ENCODE measurements at places on chromosomes 5 and 9.

GRCh38 chr5:103573411-103573810 lies 10.8 kb upstream of the NUDT12 start:
- no peak for DNase-seq

DNA sequence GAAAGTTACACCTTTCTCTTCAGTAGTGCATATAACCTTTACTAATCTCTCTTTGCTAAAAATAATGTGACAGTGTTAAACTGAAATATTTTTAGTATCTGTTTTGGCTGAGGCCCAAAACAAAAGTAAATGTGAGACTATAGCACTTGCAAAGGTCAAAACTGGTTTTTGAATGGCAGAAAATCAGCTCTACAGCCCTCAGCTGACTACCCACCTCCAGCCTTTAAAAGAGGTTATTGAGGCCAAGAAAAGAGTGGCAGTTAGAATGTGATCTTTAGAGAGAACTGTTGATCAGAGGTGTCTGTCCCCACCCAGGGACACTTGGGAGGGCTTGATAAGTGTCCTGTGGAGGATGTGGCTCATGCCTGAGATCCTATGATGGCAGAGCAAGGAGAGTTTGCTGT lies 30.9 kb downstream of the PRKACG start:
- no peak for DNase-seq

- DNase-seq = no peak
Measured at GRCh38 chr5:169006842-169007790, 293.8 kb downstream of the SLIT3 start.

DNA sequence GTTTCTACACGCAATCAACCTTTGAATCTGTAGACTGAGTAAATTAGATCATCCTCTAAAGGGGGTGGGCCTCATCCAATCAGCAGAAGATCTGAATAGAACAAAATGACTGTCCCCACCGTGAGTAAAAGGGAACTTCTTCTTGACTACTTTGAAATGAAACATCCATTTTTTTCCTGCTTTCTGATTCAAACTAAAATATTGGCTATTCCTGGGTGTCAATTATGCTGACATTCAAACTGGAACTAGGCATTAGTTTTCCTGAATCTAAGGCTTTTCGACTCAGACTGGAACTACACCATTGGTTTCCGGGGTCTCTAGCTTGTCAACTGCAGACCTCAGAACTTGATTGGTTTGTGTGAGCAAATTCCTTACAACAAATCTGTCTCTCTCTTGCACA lies 772.2 kb upstream of the CDH10 start:
- no peak for DNase-seq

GRCh38 chr9:27276193-27277030 lies 20.5 kb downstream of the EQTN start:
- DNase-seq = peak; percentile 38

DNA sequence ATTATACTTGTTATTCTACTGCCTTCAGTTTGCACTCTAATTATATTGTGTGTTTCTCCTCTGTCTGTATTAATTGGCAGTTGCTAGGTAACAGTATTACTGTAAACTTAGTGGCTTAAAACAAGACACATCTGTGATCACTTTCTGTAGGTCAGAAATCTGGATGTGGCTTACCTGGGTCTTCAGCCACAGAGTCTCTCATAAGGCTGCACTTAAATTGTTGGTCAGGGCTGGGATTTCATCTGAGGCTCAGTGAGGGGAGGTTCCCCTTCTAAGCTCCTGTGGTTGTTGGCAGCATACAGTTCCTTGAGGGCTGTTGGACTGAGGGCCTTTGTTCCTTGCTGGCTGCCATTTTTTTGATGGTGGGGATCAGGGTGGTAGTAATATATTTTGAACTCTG lies 68.8 kb downstream of the SLC44A1 start:
- no peak for DNase-seq

DNA sequence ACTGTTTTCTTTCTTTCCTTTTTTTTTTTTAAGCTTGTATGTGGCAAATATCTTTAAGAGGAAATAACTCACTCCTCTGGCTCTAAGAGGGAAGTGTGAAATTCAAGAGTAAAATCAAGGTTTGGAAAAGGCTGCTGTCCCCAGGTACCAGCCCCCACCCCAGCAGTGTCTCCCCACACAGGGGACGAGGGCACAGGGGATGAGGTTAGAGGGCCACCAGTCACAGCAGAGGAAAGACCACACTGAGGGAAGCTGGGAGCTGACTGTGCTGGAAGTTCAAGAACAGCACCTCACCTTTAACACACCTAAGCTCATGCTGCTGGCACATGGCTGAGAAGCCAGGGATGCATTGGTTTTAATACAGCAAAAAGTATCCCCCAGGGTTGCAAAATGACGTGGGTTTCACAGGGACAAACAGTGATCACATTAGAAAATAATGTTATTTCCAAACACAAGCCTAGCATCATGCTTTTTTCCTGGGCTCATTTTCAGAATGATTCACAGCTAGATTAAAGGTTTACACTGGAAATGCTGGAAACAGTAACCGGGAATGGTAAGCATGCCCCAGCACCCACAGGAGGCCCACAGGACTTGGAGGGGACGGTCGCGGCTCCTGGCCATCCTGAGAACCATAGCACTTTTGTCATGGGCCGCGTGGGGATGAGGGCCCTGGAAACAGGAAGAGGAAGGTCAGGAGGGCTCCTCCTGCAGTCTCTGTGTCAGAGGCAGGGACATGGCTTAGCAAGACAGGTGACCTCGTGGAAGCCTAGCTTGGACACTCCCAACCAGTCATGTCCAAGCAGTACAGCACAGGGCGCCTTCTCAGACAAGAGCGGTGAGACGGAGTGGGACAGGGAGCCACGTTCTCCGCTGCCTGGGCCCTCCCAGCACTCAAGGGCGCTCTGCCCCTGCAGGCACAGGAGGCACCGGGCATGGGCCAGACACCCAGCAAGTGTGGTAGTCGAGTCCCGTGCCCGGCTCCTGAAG lies 6.9 kb downstream of the LPCAT1 start:
- no peak for DNase-seq

GRCh38 chr5:77849308-77849900 lies 73.3 kb upstream of the TBCA start:
- no peak for DNase-seq

DNA sequence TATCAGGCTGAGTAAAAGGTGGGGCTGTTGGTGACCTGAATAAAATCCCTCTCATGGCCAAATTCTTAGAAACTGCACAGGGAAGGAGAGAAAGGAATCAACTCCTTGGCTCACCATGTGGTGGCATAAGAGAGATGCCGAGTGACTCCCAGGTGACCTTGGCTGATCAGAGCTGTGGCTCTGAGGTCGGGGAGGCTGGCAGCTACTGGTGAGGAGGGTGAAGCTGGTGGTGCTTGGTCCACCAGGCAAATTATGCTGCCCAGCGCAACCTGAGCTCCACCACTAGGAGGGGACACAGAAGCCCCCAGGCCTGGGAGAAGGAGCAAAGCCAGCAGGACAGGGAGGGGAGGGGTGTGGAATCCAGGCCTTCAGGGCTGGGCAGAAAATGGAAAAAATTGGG lies 111.2 kb upstream of the IL12B start:
- no peak for DNase-seq

DNA sequence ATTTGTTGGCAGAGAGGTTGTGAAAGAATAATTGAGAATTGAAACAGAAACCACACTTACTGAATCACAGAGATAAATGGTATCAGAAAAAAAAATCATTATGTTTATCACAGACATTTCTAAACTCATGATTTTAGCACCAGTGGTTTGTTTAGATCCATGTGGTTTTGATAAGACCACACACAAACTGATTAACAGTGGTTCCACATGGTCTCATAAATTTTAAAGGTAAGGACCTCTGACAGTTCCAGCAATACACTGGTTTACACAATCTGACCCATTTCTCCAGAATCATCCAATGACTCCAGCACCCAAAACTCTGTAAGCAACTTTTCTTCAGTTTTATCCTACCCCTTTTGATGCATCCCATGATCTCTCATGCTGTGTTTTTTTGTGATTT lies 261.2 kb downstream of the ANXA1 start:
- DNase-seq = no peak

DNA sequence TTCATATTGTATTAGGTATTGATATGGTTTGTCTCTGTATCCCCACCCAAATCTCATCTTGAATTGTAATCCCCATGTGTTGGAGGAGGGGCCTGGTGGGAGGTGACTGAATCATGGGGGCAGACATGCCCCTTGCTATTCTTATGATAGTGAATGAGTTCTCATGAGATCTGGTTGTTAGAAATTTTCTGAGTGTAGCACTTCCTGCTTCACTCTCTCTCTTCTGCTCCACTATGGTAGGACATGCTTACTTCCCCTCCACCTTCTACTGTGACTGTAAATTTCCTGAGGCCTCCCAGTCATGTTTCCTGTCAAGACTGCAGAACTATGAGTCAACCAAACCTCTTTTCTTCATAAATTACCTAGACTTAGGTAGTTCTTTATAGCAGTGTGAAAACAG lies 187.4 kb upstream of the SLC24A2 start:
- peak; percentile 22 for DNase-seq

- no peak for DNase-seq
Measured at GRCh38 chr5:170070556-170071412, 34.9 kb upstream of the FOXI1 start.

DNA sequence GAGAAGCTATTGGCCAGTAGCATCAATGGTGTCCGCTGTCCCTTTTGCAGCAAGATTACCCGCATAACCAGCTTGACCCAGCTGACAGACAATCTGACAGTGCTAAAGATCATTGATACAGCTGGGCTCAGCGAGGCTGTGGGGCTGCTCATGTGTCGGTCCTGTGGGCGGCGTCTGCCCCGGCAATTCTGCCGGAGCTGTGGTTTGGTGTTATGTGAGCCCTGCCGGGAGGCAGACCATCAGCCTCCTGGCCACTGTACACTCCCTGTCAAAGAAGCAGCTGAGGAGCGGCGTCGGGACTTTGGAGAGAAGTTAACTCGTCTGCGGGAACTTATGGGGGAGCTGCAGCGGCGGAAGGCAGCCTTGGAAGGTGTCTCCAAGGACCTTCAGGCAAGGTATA lies 10.8 kb downstream of the TRIM32 start:
- no peak for DNase-seq

GRCh38 chr5:79546782-79547428 lies 33.0 kb upstream of the HOMER1 start:
- DNase-seq = no peak

DNA sequence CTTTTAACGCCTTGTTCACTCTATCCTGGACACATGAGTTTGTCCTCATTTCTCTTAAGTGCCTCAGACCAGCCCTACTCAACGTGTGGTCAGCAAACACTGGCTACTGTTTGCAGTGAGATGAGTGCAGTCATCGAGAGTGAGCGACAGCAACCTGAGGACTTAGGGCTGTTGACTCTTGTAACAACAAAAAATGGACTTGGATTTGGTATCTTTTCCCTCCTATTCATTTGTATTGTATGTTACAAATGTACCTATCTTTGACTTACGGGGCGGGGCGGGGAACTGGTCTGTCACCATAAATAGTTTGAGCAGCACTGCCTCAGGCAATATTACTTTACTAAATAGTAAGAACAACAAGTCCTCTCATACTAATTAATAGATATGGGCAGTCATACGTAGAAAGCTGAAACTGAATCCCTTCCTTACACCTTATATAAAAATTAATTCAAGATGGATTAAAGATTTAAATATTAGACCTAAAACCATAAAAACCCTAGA lies 84.1 kb downstream of the TLE1 start:
- no peak for DNase-seq

DNA sequence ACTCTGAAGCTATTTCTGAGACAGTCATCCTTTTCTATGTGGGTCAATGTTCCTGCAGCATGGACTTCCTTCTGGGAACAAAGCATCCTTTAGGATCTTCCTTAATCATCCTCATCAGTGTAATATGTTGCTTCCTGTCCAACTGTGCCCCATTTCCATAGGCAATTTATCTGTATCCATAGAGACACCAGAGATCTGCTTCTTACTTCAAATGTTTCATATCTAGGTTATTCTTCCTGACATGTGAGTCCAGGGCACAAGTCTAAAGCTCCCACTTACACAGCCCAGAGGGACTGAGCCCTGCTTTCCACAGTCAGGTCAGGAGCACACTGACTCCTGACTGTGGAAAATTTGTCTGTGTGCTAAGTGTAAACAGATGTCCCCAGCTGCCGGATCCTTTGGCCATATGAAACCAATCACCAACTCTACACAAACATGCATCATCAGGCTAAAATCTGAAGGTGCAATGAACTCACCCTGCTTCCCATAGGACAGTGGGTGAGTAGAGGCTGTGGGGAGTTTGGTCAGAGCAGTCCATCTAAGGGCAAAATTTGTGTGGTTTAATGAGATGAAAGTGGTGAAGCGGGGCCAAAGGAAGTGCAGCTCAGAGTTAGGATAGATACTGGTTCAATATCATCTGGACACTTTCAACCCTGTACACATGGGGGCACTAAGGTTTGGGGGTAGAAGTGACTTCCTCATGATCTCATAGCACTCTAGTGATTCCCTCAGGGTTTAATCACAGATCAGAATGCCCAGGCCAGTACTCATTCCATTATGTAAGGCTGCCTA lies 85.2 kb upstream of the TNC start:
- no peak for DNase-seq

DNA sequence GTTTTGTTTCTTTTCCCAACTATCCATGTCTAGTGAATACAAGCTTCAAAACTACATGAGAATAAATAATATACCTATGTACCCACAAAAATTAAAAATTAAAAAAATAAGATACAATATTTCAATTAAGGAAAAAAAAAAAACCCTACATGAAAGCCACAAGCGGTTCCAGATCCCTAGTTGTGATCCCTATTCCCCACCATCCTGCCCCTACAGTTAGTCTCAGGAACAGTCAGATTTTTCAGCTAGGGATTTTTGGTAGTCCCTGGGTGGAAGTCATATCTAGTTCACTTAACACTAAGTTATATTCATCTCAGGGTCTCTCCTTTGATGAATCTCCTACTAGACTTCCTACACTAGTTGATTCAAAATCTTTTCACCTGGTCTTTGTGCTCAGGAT lies 18.5 kb upstream of the PCDHB1 start:
- no peak for DNase-seq

DNA sequence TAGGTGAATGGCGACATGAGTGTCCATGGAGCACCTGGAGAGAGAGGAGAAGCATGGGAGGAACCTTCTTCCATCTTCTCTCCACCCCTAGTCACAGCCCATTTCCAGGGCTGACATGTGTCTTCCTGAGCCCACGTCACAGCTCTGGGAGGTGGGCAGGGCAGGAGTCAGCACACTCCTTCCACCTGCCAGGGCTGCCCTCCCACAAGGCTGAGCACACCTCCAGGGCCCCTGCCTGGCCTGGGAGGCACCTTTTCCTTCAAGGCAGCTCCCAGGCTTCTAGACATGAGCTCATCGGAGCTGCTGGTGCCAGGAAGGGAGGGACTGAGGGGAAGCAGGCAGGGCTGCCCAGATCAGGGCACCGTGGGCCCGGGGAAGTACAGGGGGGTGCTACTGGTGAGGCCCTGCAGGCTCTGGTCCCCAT lies 13.6 kb upstream of the SYNPO start:
- no peak for DNase-seq

DNA sequence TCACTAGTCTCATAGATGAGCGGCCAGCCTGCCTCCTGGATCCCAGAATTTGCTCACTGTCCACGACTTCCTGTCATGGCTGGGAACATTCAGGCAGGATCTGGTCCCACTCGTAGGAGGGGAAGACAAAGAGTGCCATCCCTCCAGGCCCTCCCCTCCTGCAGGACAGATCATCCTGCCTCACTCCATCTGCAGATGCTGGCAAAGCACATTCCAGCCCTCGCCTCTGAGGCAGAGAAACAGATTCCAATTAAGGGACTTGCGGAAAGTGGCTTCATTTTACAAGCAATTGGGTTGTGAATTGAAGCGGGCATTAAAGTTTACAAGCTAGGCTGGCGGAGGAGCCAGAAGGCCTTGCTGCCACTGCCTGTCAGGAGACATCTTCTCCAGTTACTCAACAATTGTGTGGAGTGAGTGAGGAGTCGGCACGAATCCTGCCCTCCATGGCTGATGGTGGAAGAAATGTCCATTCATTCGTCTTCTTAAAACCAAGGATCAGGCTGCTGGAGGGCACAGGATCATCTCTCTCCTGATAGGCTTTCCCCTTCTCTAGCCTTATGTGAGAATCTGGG lies 41.8 kb upstream of the KCNMB1 start:
- no peak for DNase-seq
